Effector memory CD4-positive, alpha-beta T cell (primary cell): ENCODE measurements at places on chromosomes 5 and 9.
A peak's percentile ranks its signal among the peaks of the same experiment; 100 is the strongest.

- no peak for DNase-seq
These were observed 255.7 kb downstream of the CHSY3 start for GRCh38 chr5:130159968-130160367.

DNA sequence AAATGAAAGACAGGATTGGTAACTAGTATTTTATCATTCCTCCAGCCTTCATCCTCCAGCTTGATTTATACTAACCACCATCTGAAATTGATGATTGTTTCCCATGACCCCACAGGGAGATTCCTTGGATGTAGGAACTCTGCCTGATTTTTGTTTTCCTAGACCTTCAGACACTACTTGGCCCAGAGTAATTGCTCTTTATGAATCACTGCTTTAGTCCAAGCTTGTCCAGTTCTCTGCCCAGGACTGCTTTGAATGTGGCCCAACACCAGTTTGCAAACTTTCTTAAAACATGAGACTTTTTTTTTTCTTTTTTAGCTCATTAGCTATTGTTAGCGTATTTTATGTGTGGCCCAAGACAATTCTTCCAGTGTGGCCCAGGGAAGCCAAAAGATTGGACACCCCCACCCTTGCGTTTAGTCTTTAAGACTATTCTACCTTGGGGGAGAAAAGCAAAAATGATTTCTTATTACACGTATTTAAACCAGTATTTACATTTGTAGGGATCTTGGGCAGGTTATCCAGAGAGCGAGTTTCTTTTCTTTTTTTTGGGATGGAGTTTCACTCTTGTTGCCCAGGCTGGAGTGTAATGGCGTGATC, 18.4 kb downstream of the BASP1 start:
- DNase-seq, result no peak

DNA sequence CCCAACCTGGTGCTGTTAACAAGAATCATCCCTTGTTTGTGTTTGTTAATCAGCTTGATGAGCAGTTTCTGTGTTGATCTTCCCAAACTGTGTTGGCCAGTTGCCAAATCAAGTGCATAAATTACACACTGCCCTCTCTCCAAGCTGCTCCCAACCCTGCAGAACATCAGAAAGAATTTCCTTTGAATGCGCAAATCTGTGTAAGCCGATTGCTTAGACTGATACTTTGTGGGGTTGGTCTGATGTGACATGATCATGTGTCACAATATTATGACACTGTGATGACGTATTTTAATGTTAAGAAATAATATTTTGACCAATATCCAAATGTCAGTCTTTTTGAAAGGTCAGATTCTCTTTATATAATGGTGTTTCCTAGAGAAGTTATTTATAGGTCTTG, 766.4 kb upstream of the WWC1 start:
- DNase-seq, result no peak

DNA sequence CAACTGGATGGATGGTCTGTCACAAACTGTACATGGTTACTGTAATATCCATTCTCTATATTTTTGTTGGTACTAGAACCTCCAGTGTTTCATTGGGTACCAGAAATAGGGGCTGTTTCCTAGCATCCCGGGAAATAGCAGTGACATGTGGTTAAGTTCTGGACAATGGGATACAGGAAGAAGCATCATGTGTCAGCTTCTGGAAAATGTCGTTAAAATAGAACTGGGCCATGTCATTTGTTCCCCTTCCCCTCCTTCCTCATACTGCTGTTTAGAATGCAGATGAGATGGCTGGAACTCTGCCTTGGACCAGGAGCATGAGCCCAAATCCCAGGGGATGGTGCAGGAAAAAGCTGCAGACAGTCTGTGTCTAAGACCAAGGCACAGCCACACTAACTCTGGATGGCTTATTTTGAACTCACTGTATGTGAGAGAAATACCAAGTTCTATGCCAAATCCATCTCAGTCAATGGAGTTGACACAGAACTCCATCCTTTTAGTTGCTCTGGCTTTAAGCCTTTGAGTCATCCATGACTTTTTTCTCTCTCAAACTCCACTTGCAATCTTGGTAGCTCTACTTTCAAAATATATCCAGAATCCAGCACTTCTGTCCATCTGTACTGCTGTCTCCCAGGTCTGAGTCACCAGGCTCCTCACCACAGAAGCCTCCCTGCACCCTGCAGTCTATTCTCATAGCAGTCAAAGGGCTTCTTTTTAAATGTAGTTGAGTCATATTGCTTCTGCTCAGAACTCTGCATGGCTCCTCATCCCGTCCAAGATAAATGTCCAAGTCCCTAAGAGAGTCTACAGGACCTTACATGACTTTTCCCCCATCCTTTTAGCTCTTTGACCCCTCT, 184.2 kb downstream of the NSG2 start:
- DNase-seq, result no peak

DNA sequence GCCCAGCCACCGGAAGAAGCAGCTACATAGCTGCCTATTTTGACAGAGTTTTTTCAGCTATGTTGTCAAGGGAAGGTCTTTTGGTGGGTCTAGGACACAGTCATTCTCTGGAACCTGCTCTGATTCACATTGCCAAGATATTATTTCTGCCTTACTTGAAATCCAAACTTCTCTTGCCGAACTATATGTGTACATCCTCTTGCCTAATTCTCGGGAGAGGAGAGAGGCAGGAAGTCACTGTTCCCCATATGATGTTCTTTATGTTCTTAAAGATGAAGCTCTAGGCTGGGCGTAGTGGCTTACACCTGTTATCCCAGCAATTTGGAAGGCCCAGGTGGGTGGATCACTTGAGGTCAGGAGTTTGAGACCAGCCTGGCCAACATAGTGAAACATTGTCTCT, 8.6 kb downstream of the TMEM252 start:
- no peak for DNase-seq

DNA sequence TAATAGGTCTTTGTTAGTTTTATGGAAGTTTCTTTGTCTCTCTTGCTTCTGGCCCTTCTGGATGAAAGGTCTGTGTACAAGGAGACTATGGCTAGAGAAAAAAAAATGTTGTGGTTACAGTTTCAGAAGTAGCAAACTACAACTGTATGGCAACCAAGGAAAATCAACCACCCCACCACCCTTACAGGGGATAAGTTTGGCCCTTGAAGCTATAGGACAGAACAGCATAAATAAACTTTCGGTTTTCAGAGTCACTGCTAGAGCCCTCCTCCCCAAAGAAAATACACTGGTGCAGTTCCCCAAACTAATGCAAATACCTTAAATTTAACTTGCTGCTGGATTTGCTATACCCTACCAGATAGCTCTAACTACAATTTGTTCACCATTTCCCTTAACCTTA, 1216.7 kb downstream of the EFNA5 start:
- DNase-seq, result no peak

DNA sequence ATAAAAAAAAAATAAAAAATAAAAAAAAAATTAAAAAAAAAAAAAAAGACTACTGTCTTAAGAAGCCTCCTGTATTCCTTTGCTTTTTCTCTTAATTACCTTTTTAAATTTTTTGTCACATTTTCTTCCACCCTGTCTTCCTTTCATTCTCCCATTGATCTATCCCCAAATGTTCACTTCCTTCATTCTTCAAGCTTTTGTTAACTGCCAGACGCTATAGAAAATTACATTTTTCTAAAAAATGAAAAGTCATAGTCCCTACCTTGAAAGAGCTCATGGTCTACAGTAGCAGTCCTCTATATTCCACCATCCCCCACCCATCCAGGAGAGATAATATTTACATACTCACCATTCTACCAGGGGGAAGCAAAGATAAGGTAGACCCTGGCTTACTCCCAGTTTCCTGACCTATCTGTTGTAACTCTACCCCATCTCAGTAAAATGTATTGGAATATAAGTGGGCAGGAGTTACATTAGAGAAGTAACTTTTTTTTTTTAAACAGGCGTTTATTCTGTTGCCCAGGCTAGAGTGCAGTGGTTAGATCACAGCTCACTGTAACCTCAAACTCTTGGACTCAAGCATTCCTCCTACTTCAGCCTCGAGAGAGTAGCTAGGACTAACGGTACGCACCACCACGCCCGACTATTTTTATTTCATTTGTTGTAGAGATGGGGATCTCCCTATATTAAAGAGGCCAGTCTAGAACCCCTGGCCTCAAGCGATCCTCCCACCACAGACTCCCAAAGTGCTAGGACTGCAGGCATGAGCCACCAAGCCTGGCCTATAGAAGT, 3.8 kb upstream of the PRKAA1 start:
- DNase-seq, result no peak

DNA sequence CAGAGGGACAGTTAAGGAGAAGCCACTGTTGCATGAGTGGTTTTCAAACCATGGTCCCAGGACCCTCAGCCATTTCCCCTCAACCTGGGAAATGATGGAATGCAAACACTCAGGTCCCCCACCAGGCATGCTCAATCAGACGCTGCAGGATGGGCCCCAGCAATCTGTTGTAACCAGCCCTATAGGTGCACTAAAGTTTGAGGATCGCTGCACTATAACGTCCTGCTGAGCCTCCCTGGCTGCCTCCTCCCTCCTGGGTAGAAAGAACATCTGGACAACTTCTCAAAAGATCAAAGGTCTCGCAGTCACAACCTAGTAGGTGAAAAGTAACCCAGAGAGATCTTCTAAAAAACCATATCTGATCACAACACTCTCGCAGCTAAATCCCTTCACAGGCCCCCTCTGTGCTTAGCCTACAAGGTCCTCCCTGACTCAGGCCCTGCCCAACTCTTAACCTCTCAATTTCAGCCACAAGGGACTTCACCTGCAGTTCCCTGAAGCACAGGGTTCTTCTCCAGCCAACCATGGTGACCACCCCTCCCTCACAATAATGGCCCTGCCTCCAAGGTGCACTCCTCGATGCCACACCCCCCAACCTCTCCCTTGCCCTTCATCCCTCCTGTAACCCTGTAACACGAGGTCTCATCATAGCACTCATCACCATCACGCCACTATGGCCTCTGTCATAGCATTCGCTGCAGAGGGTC, 3.5 kb downstream of the SHB start:
- no peak for DNase-seq

DNA sequence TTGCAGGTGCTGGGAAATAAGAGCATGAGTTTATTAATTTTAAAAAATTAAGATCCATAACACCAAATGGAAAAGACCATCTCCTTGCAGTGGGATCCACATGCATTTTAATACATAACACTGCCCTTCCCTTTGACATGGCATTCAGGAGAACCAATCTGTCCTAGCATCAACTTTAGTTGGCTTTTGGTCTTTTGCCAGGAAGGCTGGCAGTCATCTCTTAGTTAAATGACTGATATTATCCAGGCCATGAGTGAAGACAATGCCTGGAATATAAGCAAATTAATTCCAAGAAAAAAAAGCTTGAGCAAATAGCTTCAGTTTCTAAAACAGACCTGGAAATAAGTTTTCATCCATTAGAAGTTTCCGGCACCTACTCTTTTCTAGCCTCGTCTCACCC, 55.1 kb upstream of the OTULINL start:
- no peak for DNase-seq

DNA sequence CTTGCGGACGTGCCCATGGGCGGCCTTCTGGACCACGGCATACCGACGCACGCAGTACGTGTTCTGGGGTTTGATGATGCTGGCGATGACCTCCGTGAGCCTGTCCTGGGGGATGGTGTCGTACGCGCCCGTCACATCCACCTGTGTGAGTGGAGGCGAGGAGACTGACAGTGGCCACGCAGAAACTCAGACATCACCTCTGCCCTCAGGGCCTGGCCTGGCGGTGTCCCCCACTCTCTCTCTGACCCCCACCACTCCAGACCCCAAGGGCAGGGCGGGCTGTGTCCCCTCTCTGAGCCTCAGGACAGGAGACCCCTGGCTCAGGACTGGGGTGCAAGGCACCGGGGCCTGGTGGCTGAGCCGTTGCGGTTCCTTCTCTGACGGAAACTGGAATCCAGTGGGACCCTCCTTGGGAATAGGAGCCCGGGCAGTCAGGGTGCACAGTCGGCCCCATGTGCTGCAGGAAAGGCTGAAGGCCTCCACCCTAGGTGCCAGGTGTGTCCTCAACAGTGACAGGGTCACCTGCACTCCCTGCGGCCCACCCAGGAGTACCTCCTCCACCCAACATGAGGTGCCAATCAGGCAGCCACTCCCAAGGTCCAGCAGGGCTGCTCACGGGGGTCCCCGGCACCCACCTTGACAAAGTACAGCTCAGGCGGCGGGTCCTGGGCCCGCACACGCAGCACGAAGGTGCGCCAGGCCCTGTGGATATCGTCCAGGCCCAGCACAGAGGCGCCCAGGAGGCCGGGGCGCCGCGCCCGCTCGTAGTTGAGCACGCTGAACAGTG, 16.0 kb downstream of the TERT start:
- DNase-seq, result no peak

DNA sequence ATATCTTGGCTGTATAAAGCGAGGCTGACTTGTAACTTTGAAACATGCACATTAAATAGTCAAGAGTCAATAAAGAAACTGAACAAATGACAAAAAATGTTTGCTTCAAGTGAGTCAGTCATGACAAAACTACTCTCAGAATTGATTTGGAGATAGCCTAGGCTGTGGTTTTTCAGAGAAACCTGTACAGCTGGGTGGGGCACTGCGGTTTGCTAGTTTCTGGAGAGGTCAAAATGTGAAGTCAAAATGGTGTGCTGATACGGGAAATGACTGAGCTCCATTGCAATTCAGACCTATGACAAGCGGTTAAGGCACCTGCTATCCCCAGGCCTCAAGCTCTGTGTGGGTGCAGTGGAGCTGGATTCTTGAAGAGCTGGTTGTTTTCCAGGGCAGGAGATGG, 10.3 kb upstream of the CD180 start:
- DNase-seq, result peak; percentile 77

DNA sequence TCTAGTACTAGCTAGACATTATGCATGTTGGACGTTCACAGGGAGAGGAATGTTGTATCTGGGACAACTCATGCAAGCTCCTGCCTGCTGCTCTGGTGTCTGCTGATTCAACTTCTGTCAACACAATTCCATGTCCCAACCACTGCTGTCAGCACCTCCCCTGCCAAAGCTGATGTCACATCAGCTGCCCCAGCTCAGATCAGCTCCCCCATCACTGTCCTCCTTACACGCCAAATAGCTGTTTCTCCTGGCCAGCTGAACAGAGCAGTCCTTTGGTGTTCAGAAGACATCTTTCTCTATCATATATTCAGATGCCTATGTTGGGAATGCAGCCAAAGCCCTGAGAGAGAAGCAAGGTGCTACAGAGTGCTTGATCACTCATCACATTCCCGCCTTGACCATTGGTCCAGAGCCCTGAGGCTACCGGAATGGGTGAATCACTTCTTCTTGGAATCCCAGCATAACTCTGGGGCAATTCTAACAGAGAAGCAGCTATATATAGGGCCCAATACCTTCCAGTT, 223.3 kb downstream of the SEC61B start:
- no peak for DNase-seq

GRCh38 chr5:42361315-42361688, 61.9 kb upstream of the GHR start:
- no peak for DNase-seq

DNA sequence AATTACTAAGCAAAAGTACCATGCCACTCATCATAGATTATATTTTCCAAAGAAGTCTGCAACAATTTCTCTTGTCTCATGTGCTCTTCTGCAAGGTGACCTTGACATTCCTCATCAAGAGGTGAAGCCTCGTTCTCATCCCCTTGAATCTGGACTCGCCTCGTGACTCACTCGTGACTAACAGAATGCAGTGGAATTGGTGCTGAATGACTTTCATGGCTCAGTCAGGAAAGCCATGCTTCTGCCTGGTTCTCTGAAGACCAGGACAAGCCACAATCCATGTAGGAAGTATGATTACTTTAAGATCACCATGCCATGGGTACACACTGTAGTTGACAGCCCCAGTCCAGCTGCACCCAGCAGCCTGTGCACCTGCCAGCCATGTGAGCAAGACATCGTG, 335.8 kb downstream of the GADD45G start:
- no peak for DNase-seq
